Testis (tissue), 5 donors: ENCODE measurements at places on chromosomes 3 and 15. TPM values are rescaled to one million over a fixed set of nuclear protein-coding genes. Genes with fewer than 3 reads are reported as not detected.

DNA sequence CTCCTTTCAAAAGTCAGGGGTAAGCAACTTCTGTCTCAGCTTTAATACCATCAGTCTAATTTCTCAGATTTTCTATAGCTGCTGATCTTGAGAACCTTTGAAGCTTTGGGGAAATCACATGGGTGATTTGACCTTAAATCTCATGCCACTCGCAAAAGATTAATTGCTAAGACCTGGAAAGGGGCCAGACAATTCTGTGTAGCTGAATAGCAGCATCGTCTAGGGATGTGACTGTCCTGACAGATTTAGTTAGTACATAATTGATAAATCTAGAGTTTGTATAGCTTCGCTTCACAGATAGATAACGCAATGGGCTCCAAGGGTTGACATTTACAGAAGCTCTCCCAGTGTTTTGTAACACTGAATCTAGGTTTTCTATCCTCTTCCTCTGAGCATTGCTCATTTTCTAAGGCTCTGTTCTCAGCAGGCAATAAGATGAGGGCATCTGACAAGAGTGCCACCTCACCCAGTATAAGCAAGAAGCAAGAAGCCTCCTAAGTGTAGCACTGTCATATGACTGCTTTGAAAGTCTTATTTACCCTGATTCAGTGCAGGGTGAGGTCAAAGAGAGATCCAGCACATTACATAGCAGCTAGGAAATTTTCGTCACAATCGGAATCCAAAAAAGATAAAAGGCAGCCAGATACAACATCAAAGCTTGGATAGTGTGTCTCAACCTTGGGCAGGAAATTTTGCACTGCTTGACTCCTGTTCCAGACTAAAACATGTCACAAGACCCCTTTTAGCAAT lies 47.7 kb upstream of the DUT start:
- H3K27me3 ChIP-seq, result no peaks in the 10 kb centered on the region
- no peak for DNase-seq
- no peak overlapping the region for H3K27ac ChIP-seq
- H3K4me1 ChIP-seq, result peaks cover 3% of the 10 kb centered on the region
- H3K4me3 ChIP-seq, result no peak overlapping the region

DNA sequence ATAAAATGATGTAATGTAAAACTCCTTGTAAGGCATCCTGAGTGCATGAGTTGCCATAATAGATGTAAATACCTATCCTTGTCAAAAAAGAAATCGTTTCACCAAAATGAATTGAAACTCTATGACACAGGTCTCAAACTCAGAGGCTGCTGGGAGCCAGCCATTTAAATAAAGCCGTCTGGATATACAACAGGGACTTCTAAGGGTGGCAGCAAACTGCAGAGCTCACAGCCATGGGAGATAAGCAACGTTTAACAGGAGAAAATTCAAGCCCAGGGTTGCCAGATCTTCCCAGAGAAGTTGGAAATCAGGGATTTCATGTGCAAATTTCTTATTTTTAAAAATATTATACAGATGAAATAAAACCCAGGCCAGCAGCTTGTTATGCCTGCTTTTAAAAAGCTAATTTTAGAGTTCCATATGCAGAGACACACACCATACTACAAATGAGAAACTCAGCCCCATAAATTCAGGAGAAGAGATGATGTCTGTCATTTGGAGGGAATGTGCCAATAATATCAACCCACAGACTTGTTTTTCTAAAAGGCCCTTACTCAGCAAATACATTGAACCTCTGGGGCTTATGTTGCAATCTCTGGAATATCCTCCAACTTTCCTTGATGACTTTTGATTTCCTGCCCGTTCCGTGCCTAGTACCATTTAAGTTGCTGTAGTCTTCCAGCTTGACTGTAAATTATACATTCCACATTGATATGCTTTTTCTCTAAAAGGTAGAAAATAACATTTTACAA lies 75.6 kb downstream of the AQP9 start:
- no peaks in the 10 kb centered on the region for H3K36me3 ChIP-seq
- no peaks in the 10 kb centered on the region for H3K27me3 ChIP-seq
- DNase-seq, result no peak
- no peak overlapping the region for H3K4me3 ChIP-seq
- no peaks in the 10 kb centered on the region for H3K4me1 ChIP-seq
- no peak overlapping the region for H3K27ac ChIP-seq

DNA sequence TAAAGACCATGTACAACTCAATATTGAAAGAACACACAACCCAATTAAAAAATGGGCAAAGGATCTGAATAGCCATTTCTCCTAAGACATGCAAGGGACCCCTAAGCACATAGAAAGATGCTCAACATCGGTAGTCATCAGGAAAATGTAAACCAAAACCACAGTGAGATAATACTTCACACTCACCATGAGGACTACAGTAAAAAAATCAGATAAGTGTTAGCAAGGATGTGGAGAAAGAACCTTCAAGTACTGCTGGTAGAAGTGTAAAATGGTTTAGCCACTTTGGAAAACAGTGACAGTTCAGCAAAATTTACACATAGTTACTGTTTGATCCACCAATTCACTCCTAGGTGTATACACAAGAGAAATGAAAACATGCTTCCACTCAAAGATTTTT lies 30.1 kb upstream of the XIRP1 start:
- no peaks in the 10 kb centered on the region for H3K36me3 ChIP-seq
- DNase-seq, result no peak

DNA sequence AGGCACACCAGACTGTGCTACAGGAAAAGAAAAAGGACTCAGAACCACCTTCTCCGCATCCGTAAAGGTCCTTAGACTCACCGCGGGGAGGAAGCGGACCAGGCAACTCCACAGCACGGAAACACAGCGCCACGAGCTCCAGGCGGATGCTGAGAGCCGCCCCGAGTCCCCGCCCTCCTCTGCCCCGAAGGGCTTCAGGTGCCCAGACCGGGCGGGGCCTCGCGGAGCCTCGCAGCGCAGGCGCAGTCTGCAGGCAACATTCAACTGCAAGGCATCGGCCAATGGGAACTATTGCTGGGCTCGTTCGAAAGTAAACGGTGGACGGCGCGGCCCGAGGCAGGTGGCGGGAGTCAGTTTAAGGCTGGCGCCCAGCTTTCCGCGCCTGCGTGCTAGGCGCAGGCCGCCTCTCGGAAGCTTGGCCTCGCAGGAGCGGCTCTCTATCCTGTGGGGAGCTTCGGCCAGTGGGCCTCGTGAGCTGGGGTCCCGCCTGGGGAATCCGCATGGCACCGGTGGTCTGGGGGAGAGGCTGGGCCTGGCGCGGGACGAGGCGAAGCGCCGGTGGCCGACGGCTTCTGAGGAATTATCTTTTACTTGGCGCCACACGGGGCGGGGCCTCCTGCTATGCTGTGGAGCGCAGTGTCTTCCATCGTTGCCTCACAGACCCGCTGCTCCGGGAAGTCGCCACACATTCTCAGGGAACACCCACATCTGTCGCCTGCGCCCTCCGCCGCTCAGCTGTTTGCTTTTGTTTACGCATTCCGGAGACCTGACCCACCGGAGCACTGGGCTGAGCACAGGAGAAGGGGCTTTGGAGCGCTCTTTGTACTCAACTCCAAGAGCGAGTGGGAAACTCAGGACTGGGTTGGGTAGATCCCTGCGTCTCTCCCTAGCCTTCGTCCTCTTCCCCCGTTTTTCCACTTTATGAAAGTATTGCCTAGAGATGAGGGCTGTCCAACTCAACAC lies at the start of gene TRIM59:
TSS of gene TRIM59 (minus strand) at position 151 of the 963 bp plus-strand sequence. CDS start 10,603 bp downstream, outside the sequence.
- peak within 1 kb of the TSS; percentile 86 for H3K27ac ChIP-seq
- H3K4me1 ChIP-seq, result peaks cover 5% of the 10 kb centered on the region
- no peaks in the 10 kb centered on the region for H3K36me3 ChIP-seq
- no peaks in the 10 kb centered on the region for H3K27me3 ChIP-seq

DNA sequence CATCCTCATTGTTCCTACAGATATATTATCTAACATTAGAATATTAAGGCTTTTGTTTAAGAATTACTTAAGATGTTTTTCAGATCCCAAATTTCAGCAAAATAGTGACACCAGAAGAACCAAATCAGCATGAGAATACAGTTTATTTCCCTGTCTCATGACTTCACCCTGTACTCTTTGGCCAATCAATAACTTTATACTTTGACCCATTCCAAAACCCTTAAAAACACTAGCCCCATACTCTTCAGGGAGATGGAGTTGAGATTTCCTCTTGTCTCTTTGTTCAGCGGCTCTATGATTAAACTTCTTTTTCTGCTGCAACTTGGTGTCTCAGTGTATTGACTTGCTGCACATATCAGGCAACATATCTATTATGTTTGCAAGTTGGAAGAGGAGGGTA lies 207.7 kb downstream of the ZBBX start:
- H3K36me3 ChIP-seq, result no peaks in the 10 kb centered on the region
- no peak overlapping the region for H3K27ac ChIP-seq
- H3K27me3 ChIP-seq, result no peaks in the 10 kb centered on the region
- no peak overlapping the region for H3K4me3 ChIP-seq

DNA sequence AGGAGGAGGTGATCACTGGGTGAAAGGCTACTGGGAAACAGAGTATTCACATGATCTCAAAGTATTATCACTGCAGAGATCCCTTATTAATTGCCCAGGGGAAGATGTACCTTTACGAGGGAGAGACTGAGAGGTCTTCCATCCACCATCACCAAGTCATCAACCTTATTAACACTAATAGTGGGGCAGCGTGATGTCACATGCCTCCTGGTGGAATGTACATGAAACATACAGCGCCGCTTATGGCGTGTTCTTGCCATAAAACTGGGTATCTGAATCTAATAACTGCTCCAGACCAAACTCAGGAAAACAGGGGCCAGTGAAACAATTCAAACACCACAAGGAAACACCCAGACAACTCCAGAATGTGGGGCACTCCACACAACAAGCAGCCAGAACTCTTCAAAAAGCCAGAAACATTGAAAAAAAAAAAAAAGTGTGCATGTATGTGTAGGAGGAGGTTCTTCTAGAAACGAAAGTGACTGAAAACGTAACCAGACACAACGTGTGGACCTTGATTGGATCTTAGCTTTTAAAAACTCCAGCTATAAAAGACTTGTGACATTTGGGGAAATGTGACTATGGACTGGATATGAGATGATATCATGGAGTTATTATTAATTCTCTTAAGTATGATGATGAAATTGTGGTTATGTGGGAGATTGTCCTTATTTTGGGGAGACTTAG lies 4.6 kb downstream of the STIMATE start:
- no peak for DNase-seq
- H3K36me3 ChIP-seq, result no peaks in the 10 kb centered on the region
- H3K4me3 ChIP-seq, result no peak overlapping the region
- H3K27ac ChIP-seq, result no peak overlapping the region
- H3K27me3 ChIP-seq, result no peaks in the 10 kb centered on the region

GRCh38 chr3:143261848-143262247 lies 142.3 kb downstream of the CHST2 start:
- no peak for DNase-seq
- H3K4me3 ChIP-seq, result no peak overlapping the region
- no peak overlapping the region for H3K27ac ChIP-seq
- no peaks in the 10 kb centered on the region for H3K36me3 ChIP-seq

- H3K27me3 ChIP-seq, result no peaks in the 10 kb centered on the region
- no peak overlapping the region for H3K4me3 ChIP-seq
- H3K4me1 ChIP-seq, result no peaks in the 10 kb centered on the region
Measured at GRCh38 chr3:95750097-95750496, 1064.3 kb upstream of the EPHA6 start.

OCA2 gene
- total RNA-seq, result 4.5 TPM

UCN2 gene
- 0.87 TPM for total RNA-seq
